Progenitor cell of endocrine pancreas (in vitro differentiated cells): ENCODE measurements at places on chromosomes 4 and X. TPM values are rescaled to one million over a fixed set of nuclear protein-coding genes. Genes with fewer than 3 reads are reported as not detected.

Gene MAP3K15
- total RNA-seq = 4.2 and 5.1 TPM in 2 replicates

DNA sequence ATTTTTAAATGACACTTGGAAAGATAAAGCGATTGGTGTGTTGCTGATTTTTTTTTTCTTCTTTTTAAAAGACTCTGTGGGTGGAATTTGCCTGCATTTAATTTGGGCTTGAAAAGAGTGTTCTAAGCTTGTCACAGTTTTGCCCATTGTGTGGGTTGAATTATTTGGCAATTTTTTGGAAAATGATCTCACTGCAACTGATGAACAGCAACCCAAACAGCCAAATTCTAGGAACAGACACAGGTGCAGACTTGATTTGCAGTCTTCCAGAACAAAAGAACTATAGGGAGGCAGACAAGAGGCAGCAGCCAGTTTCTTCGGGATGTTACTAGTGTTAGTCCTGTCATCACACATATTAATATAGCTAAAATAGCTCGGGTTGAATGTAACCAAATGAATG lies 40.5 kb downstream of the CASP6 start:
- no peak for DNase-seq

- DNase-seq = no peak
Measured at GRCh38 chrX:331151-331824, 12.7 kb upstream of the GTPBP6 start.

Gene ZCCHC18
- 5.1 and 5.9 TPM in 2 replicates for total RNA-seq

DNA sequence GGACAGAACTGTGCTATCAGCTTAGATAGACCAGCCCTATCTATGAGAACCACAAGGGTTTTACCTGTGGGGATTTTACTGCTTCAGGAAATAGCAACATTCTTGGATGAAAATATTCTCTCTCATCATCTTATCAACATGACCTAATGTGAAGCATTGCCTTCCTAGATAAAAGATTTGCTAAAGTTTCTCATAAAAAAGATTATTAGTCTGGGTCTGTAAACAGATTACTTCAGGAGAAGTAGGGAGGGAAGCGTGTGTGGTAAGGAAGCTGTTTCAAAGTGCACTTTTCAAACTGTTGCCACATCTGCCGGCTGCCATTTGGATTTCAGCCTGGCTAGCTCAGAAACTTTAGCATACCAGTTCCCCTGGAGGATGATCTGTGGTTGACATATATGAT lies at the start of gene NOX1:
NOX1 (minus strand) TSS at position 35 of the 400 bp plus-strand sequence. CDS start 220 bp downstream, outside the sequence.
- no peak for DNase-seq

GRCh38 chr4:40546506-40546905 lies 83.2 kb downstream of the RBM47 start:
- DNase-seq = no peak
